ENCODE measurements at places on chromosomes 5 and 9. TPM values are rescaled to one million over a fixed set of nuclear protein-coding genes. Genes with fewer than 3 reads are reported as not detected.
A peak's percentile ranks its signal among the peaks of the same experiment; 100 is the strongest.

DNA sequence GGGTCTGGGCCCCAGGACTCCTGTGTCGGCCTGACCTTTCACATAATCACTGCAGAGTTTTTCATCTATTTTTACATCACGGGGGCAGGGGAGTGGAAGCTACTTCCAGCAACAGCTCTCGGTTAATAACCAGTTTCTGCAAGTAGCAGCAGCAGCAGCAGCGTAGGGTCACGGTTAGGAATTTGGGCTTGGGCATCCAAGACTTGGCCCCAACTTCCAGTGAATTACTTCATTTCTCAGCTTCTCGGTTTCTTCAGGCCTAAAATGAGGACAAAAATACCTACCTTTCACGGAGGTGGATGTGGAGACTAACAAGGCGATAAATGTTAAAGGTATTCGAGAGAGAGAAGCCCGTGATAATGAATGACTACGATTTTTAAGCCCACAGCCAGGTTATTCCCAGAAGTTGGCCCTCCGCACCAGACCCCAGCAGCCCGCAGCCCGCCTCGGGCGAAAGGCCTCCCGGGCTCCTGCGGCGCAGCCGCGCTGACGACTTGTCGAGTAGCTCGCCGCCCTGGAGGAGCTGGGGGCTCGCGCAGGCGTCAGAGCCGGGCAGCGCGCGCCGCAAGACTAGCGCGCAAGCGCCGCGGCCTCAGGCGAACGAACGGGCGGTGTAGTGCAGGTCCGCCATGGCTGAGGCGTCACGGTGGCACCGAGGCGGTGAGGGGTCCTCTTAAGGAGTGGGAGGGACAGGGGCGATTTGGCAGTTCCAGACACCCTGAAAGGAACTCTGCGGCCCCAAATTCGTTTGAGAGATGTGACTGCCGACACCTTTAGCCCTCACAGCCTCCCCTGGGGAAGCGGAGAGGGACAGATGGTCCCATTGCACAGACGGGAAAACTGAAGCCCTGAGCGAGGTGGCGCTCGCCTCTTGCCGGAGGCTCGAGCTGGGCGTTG is at the start of gene PKD2L2:
Gene PKD2L2, plus strand, starts transcription at position 595 of the 897 bp plus-strand sequence. Its CDS starts 35 bp downstream, at position 630.
- DNase-seq = peak; percentile 88

- DNase-seq = peak; percentile 30
These were observed 54.1 kb downstream of the GDA start for GRCh38 chr9:72203205-72203803.

DNA sequence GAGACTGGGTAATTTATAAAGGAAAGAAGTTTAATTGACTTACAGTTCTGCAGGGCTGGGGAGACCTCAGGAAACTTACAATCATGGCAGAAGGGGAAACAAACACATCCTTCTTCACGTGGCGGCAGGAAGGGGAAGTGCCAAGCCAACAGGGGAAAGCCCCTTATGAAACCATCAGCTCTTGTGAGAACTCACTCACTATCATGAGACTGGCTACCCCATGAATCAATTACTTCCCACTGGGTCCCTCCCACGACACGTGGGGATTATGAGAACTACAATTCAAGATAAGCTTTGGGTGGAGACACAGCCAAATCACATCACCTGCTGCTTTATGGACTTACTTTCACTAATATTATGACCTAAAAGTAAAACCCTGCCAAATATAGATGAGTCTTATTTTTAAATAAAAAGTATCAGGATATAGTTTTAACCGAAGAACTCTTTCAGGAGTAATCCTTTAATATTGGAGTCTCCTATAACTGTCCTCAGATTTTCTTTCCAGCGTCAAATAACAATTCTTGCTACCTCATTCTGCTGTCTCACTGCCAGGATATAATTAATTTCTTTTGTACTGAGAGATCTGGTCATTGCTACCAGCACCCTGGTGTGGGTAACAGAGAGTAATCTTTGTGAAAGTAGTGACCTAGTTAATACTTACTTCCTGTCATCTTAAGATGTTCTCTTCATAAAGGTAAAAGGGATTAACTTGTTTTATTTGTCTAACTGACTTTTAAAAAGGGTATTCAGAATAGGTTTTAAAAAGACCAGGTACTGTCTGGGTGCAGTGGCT is 68.6 kb downstream of the NLN start:
- no peak for DNase-seq

GRCh38 chr9:72440378-72440777 is 75.4 kb upstream of the ZFAND5 start:
- no peak for DNase-seq

SLC45A2 gene
- 1.2 TPM for total RNA-seq

SPEF2 gene
- 11.8 TPM for total RNA-seq

Data from umbilical cord (tissue), 2 donors.